ENCODE measurements at places on chromosomes 4 and X.

- no peak for DNase-seq
Observed at GRCh38 chr4:137956256-137956655, 285.9 kb downstream of the SLC7A11 start.

DNA sequence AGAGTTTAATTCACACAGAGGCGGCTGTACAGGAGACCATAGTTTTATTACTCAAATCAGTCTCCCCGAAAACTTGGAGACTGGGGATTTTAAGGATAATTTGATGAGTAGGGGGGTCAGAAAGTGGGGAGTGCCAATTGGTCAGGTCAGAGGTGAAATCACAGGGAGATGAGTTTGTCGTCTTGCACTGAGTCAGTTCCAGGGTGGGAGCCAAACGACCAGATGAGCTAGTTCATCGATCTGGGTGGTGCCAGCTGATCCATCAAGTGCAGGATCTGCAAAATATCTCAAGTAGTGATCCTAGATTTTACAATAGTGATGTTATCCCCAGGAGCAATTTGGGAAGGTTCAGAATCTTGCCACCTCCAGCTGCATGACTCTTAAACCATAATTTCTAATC lies 4.0 kb downstream of the ETFDH start:
- DNase-seq = no peak

GRCh38 chrX:93420090-93420489 lies 253.3 kb downstream of the NAP1L3 start:
- no peak for DNase-seq

DNA sequence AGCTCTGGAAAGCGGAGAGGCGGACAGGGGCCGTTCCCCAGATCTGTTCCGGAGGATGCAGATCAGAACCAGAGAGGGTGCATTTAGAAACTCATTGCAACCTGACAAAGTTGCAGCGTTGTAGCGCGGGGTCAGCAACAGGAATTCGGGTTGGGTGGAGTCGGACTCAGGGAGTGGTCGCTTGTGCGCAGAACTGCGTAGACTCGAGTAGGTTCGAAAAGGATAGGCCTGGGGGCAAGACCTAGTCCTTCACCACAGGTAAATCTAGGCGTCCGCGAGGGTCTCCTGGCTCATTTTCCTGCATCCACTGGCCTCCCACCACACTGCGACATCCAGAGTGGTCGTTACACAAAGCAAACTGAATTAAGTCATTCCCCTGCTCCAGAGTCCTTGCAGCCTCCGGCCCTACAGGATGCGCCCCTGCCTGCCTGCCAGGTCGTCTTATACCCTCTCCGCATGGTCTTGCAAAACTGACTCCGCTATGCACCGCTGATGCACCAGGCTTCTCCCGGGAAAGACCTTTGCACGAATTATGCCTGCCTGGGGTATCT lies 4.7 kb upstream of the ZNF518B start:
- DNase-seq = no peak

- DNase-seq = no peak
Observed at GRCh38 chr4:150130933-150131332, 52.7 kb downstream of the DCLK2 start.

GRCh38 chr4:14083150-14083549 lies 455.6 kb upstream of the BOD1L1 start:
- no peak for DNase-seq

GRCh38 chr4:56272927-56273326 lies 114.4 kb downstream of the AASDH start:
- DNase-seq = no peak

- DNase-seq = peak; percentile 94
Observed at GRCh38 chr4:73222466-73223257, 35.9 kb downstream of the ANKRD17 start.

DNA sequence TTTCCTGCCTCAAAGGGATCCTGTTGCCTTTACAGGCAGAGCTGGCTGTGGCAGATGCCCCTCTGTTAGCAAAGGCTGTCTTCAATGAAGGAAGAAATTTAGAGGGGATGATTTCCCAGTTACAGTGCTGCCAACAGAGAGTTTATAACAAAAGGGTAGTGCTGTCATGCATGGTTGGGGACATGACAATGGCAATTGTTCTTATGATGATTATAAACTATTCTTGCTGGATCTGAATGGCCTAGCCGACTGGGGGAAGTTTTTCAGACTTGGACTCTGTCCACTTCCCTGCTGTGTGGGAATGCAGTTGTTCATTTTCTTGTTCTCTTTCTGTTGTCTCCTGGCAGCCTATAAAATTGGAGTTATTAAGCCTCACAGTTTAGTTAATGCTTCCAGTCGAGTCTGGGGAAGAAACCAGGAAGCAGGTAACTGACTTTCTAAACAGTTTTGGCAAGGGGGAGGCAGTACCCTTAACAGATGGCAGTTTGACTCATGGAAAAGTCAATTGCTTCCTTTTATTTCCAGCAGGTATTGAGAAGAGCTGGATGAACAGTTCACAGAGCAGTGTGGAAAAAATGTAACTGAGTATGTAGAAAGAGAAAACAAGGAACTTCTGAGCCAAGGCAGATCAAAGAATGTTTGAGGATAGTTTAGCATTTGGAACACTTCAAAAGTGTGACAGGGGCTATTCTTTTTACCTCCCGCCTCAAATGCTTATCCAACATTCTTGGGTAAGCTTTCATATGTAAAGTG lies 582.6 kb downstream of the RAPGEF2 start:
- no peak for DNase-seq

DNA sequence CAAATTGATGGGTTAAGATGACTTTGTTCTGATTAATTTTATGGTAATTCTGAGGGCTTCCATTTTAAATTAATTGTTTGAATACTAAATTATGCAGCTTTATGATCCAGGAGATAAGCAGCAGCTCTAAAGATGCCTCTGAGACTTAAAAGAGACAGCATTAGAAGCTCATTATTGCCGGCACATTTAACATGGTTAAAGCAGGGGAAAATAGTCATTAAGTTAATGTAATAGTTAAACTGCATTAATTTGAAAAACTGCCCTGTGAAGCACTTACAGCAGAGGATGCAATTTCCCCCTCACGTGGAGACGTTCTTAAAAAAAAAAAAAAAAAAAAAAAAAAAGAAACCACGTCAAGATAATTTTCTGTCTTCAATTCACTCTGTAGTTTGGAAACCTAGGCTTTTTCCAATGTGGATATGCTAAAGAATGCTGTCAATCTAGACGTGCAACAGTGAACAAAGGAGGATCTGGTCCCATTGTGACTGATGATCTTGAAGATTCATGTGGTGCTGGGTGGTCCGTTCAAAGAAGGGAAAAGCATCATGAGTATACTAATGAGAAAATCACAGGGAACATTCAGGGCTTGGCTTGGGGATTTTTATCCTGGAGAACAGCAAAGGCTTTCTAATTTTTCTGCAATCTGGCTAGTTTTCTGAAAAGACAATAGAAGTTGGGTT lies 440.6 kb upstream of the HS3ST1 start:
- no peak for DNase-seq

DNA sequence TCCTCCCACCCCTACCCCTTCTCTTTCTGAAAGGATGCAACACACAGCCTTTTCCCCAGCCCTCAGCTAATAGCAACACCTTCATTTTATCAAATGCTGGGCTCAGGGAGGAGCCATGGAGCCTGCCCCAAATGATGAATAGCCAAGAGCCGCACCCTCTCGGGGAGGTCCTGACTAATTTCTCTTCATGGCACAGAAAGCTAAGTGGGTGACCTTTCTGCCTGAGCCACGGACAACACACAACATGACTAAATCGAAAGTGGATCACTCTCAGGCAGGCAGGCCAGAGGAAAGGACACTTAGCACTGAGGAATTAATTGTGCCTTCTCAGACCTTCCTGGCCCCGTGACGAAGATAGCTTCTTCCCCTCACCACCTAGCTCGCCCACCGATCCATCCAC lies 165.1 kb upstream of the RAI2 start:
- DNase-seq = no peak

DNA sequence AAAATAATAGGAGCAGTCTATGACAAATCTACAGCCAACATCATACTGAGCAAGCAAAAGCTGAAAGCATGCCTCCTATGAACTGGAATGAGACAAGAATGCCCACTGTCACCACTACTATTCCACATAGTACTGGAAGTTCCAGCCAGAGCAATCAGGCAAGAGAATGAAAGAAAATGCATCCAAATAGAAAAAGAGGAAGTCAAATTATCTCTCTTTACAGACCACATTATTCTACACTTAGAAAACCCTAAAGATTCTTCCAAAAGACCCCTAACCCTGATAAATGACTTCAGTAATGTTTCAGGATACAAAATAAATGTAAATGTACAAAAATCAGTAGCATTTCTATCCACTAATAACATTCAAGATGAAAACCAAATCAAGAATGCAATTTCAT lies 249.0 kb downstream of the STK32B start:
- no peak for DNase-seq

Measured in kidney epithelial cell (primary cell).